Breast epithelium (tissue), 4 donors: ENCODE measurements at places on chromosomes 2 and 18. TPM values are rescaled to one million over a fixed set of nuclear protein-coding genes. Genes with fewer than 3 reads are reported as not detected.

DNA sequence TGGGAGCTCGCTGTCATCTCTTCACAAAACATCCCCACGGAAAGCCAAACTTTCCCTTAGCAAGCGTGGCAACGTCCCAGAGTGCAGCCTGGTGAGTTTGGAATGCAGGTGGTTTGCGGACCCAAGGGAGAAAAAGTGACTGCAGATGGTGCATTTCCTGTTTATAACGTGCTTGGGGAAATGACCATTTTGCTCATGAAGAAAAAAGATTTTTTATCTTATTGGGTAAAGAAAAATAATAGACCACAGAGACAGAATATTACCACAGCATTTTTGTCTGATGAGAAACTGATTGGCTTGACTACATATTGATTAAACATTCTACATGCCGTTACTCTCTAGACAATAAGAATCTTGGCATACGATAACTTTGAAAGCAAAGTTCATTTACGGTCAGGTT is 136.5 kb downstream of the COPS8 start:
- no peak for DNase-seq

DNA sequence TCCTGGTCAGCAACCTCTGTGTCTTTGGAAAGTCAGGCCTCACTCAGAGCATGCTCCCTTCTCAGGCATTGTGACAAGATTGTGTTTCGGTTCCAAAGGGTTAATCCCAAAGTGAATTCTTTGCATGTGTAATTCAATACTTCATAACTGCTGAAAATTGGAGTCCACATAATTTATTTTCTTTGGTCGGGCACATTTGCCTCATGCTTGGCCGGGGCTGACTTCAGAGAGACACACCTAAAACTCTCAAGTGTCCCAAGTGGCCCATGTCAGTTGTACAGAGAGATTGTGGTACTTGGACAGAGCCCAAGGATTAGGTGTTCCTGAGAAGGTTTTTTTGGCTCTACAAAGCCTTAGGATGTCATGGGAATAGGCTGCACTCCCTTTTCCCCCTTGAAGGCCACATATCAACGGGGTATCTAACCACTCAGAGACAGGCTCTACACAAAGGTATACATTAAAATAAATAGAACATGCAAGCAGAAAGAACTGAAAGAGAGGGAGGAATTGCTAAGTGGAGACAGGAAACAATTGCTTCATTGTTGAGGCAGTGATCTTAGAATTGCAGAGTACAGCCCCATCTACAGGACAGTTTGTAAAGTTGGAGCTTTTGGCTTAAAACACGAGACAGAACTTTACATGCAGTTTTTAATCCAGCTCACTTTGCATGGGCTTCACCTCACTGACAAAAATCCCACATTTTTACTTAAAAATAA is 1232.3 kb upstream of the ZEB2 start:
- no peak for DNase-seq

DNA sequence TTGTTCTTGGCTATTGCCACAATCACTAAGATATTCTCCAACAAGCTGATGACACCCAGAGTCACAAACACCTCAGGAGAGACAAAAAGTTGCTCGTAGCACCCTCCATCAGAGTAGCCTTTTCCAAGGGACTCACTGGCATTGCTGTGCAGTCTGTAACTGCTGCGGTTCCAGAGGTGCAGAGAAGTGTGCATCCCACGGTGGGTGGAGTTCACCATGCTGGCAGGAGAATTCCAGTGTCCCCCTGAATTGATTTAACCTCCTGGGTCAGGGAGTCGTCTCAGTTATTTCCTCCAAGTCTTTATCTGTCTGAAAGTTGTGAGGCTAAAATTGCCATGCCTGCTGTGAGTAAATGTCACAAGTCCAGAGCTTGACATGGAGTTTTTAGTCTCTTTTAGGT is 443 bp downstream of the MC4R start:
- DNase-seq: no peak

- DNase-seq: no peak
Measured at GRCh38 chr2:149716687-149717086, 129.1 kb upstream of the MMADHC start.

DNA sequence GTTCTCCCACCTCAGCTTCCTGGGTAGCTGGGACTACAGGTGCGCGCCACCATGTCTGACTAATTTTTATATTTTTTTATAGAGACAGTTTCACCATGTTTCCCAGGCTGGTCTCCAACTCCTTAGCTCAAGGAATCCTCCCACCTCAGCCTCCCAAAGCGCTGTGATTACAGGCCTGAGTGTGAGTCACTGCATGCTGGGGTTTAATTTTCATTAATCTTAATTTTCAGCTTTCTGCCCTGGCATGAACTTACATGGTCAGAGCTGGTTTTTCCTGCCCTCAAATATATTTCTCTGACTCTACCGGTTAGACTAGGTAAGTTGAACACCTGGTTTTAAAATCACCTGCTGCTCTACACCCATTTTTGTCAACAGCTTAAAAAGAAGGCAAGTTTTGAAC is 3.1 kb downstream of the MARCHF7 start:
- DNase-seq: no peak

GRCh38 chr2:190599546-190600220 is 49.2 kb upstream of the NAB1 start:
- no peak for DNase-seq

DNA sequence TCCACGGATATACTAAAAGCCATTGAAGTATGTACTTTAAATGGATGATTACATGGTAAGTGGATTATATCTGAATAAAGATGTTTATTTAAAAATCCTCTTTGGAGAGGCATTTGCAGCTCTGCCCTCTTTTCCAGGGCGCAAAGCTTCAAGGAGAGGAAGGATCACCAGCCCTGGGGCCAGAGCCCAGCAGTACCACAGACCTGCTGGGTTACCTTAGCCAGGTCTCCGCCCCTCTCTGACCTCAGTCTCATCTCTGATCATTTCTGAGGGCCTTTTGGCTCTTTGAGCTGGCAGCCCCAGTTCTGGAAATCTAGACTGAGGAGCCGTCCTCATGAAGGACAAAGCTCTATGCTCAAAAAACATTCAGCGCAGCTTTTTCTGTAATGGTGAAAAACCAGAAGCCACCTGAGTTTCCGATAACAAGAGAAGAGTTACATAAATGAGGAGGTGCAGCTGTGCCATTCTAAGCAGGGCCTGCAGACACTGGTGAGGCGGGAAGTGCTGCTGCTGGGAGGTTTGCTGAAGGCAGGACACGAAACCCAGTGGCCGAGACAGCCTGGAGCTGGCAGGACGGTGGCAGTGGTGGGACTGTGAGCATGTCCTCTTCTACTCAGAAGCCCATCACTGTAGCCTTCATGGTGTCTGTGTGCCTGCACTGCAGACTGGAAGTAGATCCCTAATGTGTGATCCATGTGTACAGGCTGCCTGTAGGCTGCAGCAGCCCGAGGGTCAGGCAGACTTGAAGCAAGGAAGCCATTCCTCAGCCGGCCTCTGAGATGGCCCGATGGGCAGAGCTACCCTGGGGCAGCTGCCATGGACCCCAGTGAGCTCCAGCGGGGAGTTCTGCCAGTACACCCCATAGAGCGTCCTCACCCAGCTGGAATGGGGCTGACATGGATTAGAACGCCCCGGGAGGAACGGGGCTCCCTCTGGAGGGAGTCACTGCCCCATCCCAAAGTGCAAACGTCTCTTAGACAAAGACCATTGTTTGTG is 27.7 kb downstream of the ADRA2B start:
- peak; percentile 41 for DNase-seq

- DNase-seq: no peak
Measured at GRCh38 chr2:182941121-182941722, 74.8 kb upstream of the FRZB start.

DNA sequence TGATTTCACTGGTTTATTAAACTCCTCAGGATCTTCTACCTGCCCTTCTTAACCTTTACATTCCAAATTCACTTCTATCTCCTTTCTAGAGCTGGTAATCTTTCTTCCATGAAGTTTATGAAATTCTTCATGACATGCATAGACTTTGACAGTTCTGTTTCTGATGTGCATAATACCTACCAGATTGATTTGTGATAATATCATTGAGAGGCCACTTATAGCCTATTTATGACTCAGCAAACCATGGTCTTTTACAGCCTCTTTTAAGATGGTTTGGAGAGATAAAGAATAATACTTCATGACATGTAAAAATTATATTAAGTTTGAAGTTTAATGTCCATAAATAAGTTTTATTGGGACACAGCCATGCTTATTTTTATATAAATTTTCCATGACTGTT is 14.0 kb downstream of the SCN2A start:
- no peak for DNase-seq

GRCh38 chr2:212357606-212358005 is 181.0 kb downstream of the ERBB4 start:
- no peak for DNase-seq

DNA sequence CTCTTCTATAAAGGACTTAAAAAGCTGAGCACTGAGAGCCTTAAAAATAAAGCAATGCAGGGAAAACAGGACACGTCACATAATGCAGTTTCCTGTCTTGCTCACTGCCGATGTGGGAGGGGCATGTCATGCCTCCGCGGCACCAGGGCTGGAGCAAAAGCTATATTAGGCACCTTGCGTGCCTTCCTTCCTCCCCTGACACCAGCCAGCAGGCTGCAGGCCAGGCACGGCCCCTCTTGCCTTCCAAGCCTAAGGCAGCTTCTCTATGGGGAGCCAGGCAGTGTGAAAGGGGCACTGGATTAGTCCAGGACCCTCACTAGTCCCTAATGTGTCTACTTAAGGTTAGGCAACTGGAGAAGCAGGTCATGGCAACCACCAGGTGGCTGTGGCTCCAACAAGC is 26.3 kb downstream of the MRPL35 start:
- DNase-seq: no peak

DNA sequence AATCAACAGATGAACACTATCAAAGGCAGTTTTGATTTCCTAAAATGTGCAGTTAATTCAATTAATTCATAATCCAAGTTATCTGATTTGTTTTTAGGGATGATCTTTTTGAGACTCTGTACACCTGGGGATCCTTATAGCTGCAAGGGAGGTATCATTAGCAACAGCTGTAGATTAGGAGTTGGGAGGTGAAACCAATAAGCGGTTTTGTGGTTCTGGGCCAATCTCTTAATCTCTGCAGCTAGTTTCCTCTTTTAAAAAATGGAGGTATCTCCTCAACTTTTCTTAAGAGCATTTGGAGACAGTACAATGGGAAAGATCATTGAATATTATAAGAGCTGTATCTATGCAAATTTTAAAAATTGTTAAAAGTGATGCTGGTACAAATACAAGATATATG is 126.0 kb downstream of the MC4R start:
- no peak for DNase-seq

DNA sequence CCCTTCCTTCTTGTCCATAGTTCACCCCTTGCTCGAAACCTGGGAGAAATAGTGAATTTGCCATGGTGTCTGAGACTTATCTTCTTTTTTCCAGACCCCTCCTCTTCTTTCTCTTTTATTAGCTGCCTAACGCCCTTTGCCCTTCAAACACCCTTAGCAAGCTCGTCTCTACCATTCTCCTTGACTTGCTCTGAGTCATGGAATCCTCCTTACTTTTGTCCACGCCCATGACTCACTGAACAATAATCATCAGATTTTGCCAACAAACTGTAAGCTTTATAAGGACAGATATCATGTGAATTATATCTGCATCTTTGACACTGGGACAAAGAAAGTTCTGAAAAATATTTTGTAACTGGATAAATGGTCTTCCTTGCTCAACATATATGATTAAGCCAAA is 67.1 kb upstream of the CNTNAP5 start:
- DNase-seq: no peak

DNA sequence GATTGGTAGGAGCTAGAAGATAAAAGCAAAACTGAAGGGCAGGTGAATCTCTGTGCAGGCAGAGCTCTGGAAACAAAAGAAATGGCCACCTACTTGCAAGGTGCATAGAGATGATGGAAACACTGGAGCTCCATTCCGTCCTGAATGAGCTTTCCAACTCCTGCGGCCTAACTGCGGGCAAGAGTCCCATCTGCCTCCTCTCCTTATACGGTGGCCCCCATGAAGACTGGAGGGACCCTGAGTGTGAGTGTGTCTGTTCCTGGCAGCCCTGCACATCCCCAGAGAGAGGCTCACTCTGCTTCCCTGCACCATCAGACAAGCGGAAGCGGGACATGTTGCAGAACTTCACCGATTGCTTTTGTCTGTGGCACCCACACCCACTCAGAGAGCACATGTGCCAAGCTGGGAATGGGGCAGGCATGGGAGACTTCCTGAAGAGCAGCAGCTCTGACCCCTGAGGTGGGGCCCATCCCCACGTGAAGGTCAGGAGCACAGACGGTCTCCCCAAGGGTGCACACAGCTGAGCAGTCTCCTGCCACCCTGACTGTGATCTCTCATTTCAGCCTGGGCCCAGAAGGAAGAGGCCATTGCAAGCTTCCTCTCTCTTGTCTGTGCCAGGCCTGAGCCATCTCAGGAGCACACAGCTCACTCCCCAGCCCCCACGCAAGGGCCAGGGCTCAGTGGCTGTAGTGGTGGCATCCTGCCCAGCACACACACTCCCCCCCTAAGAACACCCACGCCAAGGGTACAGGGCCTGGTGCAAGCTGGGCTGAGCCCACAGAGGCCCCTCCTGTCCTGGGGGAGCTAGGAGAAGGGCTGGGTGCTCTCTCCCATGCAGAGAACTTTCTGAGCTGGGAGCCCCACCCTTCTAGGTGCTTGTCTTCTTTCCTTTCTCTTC is 75.3 kb downstream of the STPG4 start:
- DNase-seq: no peak

DNA sequence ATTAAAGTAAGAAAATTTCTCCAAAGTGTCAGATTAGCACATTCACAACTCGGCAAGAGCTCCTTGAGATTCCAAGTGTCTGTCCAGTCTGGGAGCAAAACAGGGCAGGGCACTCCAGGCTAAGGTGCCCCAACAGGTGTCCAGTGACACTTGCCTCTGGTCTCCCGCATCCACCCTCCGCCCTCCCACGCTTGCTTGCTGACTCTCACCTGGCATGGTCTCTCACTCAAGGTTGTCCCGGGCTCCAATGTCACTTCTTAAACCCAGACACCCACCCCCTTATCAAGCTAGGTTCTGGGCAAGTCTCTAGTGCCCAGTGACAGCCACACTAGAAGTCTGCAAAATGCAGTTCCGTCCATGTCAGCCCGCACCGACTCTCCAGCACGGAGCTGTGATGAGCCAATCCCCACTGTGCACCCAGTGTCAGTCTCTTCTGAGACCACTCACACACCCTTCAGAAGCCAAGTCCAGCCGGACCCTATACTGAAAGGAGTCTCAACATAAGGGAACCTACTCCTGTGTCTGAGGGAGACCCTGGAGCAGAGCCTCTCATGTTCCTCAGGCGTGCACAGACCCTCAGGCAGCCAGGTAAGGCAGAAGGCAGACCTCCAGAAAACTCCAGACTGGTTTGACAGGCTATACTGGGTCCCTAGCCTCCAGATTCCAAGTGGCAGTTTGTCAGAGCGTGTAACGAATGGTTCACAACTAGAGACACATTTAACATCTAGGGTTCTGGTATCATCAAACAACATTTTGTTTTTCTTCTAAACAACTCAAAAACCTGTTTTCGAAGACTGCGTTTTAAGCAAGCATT is 45.6 kb downstream of the HDLBP start:
- no peak for DNase-seq

GRCh38 chr18:30386624-30387023 is 655.9 kb downstream of the DSC3 start:
- DNase-seq: no peak

- DNase-seq: no peak
Measured at GRCh38 chr2:111624411-111625156, 259.4 kb downstream of the ANAPC1 start.

GRCh38 chr2:85672456-85672855 is 4.5 kb upstream of the SFTPB start:
- no peak for DNase-seq

- no peak for DNase-seq
Measured at GRCh38 chr2:119480718-119481142, 43.6 kb downstream of the SCTR start.

The TANC1 gene
- total RNA-seq: 18.9 TPM

The LOXHD1 gene
- total RNA-seq: 0.59 TPM

The SLC16A14 gene
- 2.1 TPM for total RNA-seq

The SERPINB5 gene
- total RNA-seq: 12.6 TPM

The DGUOK gene
- 35.4 TPM for total RNA-seq
